ENCODE measurements at places on chromosomes 5 and 9.

DNA sequence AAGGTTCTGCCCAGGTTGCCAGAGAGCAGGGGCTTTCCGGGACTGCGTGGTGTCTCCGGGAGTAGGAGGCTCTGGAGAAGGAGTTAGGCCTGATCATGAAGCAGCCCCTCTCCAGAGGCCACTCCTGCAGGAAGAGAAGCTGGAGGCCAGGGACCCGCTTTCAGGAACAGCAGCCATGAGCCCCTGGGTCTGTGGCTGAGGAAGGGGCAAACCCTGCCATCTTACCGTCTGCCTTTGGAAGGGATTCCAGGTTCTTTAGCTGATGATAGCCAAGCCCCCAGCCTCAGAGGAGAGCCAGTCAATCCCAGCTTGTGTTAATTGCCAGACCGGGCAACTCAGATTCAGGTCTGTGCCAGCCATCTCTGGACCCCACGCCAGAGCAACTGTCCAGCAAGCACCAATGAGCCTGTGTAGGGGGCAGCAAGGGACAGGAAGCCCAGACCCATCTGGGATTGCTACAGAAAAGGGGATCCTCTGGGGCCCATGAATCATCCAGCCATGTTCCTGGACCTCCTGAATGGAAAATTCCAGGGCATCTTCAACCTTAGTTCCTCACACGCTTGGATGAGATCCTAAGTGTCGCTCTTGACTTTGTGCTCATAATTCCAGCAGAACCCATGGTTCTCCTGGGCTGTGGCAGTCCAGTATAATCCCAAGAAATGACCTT is 42.7 kb upstream of the MVB12B start:
- DNase-seq, result no peak

DNA sequence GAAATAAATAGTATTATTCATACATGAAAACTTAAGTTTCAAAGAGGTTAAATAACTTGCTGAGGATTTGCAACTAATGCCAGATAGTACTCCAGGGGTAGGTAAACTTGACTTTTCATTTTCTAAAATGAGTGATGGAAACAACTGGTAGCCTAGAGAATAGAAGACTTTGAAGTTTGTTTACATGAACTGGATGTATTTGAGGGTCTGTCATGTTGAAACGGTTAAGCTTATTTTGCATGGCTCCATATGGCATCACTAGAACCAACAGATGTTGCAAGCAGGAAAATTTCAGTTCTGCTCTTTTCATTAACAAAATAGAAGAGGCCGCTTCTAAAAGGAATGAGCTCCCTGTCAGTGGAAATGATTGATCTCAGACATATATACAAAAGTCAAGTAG is 105.1 kb upstream of the SGCD start:
- no peak for DNase-seq

- no peak for DNase-seq
These were observed 35.6 kb downstream of the C9 start for GRCh38 chr5:39328731-39329130.

- no peak for DNase-seq
These were observed 9.1 kb downstream of the ANGPTL2 start for GRCh38 chr9:127113191-127113972.

DNA sequence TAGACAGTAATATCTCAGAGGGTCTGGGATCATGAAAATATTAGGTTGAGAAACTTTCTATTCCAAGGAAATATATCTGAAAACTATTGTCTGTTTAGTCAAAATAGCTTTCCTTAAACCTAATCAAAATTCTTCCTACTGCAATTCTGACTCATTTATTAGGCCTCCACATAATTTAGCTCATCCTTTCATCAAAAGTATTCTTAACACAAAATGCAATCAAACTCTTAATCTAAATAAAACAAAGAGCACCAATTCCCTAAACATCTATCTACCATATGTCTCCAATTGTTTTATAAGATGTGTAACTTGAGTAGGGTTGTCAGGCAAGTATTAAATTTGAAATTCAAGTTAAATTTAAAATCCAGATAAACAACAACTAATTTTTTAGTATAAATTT is 142.1 kb downstream of the PLK2 start:
- no peak for DNase-seq

- no peak for DNase-seq
These were observed 11.2 kb downstream of the MVB12B start for GRCh38 chr9:126337729-126338372.

DNA sequence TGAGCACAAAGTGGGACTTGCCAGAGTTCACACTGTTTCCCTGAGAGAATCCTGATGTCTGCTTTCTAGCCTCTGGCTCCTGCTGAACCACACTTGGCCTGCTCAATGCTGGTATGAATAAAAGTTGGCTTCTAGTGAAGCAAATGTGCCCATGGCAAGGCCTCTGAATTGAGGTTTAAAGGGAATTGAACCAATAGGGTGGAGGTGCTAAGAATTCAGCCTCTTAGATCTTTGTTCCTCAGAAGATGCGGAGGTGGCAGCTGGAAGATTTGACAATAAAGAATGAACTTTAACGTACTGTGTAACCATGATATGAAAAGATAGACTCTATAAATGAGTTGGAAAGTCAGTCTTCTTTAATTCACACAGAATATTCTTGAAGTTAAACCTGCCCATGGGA is 57.2 kb downstream of the RASGRF2 start:
- no peak for DNase-seq

DNA sequence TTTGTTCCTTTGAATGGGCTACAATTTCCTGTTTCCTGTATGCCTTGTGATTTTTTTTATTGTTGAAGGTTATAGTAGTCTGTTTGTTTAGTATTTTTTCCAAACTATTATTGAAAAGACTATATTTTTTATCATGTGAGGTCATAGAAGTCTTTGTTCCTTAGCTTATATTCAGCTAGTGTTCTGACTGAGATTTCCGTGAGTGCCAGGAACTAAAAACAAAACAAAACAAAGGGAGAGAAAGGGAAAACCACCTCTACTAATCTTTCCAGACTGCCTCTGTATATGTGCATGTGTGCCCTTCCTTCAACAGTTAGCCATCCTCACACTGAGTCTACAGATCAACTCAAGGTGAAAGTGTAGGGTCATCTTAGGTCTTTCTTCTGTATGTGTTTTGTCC is 79.0 kb downstream of the OSTF1 start:
- no peak for DNase-seq

DNA sequence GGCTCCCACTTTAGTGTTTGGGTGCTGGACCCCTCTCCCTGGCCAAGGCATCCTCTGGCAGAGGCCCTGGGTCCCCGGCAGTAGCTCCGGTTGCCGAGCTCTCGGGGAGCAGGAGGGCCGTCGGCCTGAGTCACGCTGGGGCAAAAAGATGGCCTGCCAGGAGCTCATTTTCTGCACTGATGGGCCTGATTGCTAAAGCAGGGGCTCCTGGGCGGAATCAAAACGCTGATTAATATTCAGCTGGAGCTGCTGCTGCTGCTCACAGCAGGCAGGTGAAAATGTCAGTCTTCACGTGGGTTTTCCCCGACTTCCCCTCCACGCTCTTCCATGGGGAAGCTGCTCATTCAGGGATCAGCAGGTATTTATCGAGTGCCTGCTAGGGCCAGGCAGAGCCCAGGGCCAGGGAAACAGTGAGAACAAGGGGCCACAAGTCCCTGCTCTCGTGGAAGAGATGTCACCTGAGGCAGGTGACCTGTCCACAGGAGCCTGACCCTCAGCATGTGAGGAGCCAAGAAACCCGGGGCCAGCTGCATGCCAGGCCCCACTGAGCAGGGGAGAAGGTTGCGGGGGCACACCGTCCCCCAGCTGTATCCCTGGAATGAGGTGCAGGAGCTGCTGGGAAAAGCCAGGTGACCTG is 22.1 kb downstream of the LAMC3 start:
- DNase-seq, result no peak

- no peak for DNase-seq
These were observed 48.6 kb downstream of the RGS3 start for GRCh38 chr9:113511856-113512761.

DNA sequence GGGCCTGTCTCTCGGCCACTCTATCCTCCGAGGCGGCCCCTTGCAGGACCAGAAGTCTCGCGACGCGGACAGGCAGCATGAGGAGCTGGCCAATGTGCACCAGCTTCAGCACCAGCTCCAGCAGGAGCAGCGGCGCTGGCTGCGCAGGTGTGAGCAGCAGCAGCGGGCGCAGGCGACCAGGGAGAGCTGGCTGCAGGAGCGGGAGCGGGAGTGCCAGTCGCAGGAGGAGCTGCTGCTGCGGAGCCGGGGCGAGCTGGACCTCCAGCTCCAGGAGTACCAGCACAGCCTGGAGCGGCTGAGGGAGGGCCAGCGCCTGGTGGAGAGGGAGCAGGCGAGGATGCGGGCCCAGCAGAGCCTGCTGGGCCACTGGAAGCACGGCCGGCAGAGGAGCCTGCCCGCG is 283.5 kb downstream of the ARHGEF28 start:
- no peak for DNase-seq

GRCh38 chr5:93126634-93127033 is 454.4 kb downstream of the NR2F1-AS1 start:
- peak; percentile 0 for DNase-seq

GRCh38 chr5:95857185-95857945 is 34.8 kb upstream of the GLRX start:
- no peak for DNase-seq

- DNase-seq, result no peak
These were observed 73.4 kb downstream of the ADAMTS2 start for GRCh38 chr5:179271821-179272325.

DNA sequence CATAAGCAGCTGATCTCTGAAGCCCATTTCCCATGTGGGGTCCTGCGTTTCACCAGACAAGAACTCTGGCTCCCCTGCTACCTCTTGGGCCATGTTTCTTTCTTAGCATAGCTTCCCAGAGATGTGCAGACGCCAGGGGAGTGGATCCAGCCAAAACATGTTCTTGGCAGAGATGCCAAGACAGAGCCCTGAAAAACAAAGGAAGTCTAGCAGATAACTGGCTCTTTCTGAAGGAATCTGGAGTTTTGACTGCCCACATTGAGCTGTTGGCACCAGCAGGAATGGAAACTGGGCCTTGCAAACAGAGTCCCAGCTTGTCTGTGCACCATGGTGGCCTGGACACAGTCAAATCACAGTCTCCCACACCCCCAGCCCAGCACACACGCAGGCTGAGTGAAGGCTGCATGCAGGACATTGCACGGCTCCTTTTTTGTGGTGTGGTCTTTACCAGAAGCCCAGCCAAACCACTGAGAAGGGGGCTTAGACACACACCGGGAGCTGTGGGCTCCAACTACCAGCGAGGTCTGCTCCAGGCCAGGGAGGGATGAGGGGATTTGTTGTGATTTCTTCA is 114.7 kb downstream of the SNX18 start:
- DNase-seq, result no peak

DNA sequence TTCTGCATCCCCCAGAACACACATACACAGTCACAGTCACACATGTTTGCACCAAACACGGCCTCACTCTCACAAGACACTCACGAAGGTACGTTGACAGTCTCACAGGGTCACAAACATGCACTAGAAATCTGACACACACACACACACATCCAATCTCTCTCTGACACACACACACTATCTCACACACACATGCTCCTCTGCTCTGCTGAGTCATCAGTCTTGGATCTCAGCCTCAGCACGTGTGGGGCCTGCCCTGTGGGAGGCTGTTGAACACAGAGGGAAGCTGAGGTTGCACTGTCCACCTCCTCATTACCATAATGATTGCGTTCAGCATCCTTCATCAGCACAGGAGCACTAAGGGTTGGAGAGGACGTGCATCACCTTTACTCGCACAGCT is 188.8 kb downstream of the MTRR start:
- no peak for DNase-seq

DNA sequence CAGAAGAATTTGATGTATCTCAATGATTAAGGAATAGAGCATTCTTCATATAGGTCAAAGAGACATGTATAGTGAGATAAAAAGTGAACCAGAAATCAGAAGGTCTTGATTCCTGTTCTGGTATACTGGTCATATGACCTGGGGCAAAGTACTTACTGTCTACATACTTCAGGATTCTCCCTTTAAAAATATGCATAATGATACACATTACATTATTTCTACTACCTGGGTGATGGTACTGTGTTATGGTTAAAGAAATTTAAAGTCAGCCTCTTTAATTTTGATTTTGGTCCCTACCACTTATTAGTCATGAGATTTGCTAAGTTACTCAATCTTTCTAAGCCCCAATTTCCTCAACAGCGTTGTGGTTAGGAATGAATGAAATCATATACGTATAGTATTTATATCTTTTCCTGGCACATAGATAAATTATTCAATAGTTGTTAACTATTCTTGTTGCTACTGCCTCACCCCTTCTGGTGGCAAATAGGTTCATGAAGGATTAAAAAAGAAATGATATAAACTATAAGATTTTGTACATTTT is 984.1 kb downstream of the TLE4 start:
- no peak for DNase-seq

DNA sequence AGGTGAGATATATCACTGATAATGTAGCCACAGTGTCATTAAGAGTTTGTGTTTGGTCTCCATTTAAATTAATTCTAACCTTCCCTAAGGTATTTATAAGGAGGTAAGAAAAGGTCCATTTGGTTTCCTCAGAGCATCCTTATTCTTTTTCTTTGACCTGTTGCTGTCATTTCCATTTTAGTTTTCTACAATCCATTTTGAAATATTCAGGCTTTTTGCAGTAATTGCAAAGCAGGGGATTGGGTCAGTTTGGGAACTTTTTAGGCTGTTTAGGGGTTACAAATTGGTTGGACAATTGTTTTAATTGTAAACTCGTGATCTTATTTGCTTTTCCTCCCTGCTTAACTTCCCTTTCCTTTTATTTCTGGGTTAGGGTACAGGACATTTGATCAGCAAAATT is 42.6 kb upstream of the PDZD2 start:
- DNase-seq, result no peak

DNA sequence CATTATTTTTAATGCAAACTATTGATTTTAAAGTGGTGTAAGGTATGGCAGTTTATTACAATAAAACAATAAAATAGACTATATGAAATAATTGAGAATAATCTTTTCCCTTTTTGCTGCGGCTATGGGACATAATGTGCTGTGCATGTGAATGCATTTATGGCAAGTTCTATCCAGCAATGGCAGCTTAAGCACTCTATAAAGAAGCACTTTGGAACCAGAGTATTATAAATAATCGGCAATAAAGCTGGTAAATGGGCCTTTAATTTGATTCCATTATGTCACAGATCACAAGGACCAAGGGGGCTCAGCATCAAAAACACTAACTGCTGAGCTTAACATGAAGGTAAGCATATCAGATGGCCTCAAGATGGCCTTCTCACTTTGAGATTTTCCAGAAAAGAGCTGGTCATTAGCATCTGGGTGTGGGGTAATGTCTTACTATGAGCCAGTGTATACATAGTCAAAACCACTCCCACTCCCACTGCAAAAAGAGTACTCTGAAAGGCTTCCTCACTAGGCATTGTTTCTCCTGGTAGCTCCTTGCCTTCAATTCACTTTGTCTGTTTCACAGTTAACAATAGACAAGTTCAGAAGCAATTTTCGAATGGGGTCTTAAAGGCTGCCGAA is 97.1 kb upstream of the ASTN2 start:
- no peak for DNase-seq

GRCh38 chr5:116355819-116356601 is 218.6 kb downstream of the SEMA6A start:
- DNase-seq, result no peak

- DNase-seq, result no peak
These were observed 48.5 kb downstream of the PCSK5 start for GRCh38 chr9:75938946-75939345.
